ENCODE measurements at places on chromosomes 12 and 14.

DNA sequence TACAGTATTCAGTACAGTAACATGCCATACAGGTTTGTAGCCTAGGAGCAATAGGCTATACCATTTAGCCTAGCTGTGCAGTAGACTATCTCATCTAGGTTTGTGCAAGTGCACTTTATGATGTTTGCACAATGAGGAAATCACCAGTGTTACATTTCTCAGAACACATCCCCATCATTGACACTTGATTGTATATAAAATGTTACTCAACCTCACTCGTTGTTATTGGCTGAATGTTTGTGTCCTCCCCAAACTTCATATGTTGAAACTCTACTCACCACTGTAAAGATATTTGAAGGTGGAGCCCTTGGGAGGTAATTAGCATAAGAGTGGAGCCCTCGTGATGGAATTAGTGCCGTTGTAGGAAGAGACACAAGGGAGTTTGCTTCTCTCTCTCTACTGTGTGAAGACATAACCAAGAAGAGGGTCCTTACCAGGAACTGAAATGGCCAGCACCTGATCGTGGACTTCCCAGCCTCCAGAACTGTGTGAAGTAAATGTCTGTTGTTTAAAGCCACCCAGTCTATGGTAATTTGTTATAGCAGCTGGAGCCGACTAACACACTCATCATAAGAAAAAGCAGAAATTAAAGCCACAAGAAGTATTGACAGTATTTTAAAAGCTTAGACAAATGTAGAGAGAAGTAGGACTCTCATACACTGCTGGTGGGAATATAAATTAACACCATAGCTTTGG is 3.2 kb upstream of the MED13L start:
- DNase-seq: no peak

- DNase-seq: no peak
Observed at GRCh38 chr12:110936367-110937103, 16.2 kb upstream of the MYL2 start.

DNA sequence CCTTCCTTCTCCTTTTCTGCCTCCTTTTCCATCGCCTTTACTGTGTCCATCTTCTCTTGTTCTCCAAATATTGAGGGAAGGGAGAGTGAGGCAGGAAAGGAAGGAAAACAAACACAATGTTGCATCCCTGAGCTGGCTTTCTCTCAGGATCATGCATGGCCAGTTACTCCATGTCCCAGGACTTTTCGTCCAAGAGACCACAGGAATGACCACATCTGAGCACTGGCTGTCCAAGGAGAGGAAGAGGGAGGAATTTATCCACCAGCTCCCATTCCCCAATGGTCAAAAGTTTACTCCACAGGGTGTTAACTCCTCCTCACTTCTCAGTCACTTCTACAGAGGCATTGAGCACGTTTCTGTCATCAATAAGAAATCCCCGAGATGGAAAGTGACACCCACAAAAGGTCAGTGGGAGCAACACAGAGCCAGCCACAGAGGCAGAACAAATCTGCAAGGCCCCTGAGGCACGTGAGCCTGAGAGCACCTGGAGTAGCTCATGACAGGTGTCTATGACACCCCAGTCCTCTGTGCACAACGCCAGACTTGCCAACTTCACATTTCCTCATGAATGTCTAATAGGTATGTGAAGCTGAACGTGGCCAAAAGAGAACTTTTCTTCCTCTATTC is 177.3 kb upstream of the NUDT4 start:
- no peak for DNase-seq

- DNase-seq: no peak
Observed at GRCh38 chr12:109999983-110000505, 814 bp downstream of the ANKRD13A start.

GRCh38 chr12:96238336-96239047 is 44.3 kb downstream of the ELK3 start:
- DNase-seq: no peak

- DNase-seq: no peak
Observed at GRCh38 chr14:76599559-76600287, 161.5 kb upstream of the VASH1 start.

Data from SK-N-SH (cell line).